ENCODE measurements at places on chromosomes 13 and 19. TPM values are rescaled to one million over a fixed set of nuclear protein-coding genes. Genes with fewer than 3 reads are reported as not detected.

NCR1 gene
- total RNA-seq = not detected

FFAR1 gene
- not detected for total RNA-seq

IFI30 gene
- 29.0 TPM for total RNA-seq

PGLYRP1 gene
- total RNA-seq = not detected

CFAP97D2 gene
- not detected for total RNA-seq

ADGRL1 gene
- total RNA-seq = 1.9 TPM

ACTMAP gene
- total RNA-seq = 0.64 TPM

MEDAG gene
- 20.0 TPM for total RNA-seq

DNA sequence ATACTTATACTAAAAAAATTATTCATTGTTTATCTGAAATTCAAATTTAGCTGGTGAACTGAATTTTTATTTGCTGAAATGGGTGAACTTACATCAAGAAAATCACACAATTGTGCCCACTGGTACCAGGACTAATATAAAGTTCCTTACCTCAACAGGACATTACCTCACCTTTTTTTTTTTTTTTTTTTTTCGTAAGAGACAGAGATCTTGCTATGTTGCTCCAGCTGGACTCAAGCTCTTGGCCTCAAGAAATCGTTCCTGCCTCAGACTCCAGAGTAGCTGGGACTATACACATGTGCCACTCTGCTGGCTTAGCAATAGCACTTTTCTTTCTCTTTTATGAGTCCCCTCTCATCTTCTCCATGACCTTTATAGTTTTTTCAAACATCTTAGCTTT lies 22.5 kb upstream of the NDFIP2 start:
- DNase-seq = no peak

DNA sequence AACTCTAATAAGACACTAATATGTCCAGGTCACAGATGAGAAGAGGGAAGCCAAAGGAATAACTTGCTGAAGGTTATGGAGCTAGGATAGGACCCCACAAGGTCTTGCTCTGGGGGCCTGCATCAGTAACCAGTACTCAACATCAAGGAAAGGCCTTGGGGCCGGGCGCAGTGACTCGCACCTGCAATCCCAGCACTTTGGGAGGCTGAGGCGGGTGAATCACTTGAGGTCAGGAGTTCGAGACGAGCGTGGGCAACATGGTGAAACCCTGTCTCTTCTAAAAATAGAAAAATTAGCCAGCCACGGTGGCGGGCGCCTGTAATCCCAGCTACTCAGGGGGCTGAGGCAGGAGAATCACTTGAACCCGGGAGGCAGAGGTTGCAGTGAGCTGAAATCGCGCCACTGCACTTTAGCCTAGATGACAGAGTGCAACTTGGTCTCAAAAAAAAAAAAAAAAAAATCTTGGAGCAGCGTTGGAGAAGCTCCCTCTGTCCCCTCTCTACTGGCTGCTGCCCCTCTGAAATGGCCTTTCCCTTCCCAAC lies 1.8 kb downstream of the LONP1 start:
- peak; percentile 51 for DNase-seq

DNA sequence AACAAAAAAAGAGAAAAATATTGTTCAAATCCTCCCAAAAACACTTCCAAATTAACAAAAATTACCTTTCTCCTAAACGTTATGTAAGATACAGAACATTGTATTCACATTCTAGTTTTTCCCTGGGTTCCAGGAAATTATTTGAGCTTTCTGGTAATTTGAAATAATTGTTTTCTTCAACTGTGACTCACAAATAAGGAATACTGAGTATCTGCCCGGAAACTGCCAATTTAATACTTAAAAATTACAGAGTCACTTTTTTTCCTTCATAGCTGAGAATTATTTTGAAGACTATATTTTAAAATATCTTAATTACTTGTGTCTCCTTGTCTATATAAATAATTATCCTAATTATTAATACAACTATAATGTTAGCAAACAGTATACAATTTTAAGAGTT lies 709.0 kb upstream of the ARGLU1 start:
- no peak for DNase-seq

GRCh38 chr19:45773384-45773783 lies 4.3 kb upstream of the SIX5 start:
- no peak for DNase-seq

DNA sequence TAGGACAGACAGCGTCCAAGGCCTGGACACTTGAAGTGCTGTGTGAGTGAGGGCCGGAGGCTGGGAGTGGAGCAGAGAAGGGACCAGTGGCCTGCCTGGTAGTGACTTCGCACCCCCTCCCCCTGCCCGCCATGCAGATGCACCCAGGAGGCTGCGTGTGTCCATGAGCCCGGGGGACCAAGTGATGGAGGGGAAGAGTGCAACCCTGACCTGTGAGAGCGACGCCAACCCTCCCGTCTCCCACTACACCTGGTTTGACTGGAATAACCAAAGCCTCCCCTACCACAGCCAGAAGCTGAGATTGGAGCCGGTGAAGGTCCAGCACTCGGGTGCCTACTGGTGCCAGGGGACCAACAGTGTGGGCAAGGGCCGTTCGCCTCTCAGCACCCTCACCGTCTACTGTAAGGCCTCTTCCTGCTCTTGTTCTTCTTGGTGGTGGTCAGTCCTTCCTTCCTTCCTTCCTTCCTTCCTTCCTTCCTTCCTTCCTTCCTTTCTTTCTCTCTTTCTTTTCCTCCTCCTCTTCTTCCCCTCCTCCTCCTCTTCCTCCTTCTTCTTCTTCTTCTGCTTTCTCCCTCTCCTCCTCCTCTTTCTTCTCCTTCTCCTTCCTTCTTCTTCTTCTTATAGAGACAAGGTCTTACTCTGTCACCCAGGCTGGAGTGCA lies 6.0 kb upstream of the FFAR1 start:
- DNase-seq = no peak

- DNase-seq = no peak
These were observed 2638.7 kb upstream of the PCDH20 start for GRCh38 chr13:64054321-64054720.

GRCh38 chr13:27461940-27462584 lies 11.7 kb upstream of the MTIF3 start:
- peak; percentile 25 for DNase-seq

- no peak for DNase-seq
These were observed 322.8 kb downstream of the UQCRFS1 start for GRCh38 chr19:28889941-28890670.

- no peak for DNase-seq
These were observed 66.6 kb downstream of the CHST8 start for GRCh38 chr19:33688171-33688992.

DNA sequence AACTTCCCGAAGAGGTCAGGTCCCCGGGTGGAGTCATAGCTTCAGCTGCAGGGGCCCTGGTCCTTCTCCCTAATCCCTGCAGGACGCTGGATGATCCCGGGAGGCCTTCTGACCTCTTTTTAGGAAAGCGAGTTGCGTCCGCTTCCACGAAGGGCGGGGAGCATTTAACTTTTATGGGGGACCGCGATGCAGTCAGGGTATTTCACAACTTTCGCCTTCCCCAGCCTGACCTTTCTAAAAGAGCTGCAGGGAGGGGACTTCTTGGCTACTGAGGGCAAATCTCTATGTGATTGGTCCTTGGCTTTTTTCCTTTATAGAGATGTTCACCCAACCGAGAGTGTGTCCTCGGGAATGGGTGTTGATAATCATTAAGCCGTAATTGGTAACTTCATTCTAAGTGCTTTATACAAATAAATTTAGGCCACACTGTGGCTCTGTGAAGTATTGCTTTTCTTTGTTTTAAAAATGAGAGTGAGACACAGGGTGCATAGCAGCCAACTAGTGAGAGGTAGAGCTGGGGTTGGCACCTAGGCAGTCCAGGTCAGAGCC lies 778 bp downstream of the ZNF230 start:
- DNase-seq = peak; percentile 58

DNA sequence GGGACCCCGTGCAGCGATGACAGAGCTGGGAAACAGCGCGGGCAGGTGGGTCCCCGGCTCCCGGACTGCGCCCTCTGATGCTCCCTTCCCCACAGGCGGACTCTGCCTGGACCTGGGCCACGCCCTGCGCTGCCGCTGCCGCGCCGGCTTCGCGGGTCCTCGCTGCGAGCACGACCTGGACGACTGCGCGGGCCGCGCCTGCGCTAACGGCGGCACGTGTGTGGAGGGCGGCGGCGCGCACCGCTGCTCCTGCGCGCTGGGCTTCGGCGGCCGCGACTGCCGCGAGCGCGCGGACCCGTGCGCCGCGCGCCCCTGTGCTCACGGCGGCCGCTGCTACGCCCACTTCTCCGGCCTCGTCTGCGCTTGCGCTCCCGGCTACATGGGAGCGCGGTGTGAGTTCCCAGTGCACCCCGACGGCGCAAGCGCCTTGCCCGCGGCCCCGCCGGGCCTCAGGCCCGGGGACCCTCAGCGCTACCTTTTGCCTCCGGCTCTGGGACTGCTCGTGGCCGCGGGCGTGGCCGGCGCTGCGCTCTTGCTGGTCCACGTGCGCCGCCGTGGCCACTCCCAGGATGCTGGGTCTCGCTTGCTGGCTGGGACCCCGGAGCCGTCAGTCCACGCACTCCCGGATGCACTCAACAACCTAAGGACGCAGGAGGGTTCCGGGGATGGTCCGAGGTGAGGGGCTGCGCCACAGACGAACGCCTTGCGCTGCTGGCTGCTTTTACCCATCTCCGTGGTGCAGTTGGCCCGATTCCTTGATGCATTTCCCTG lies 7.8 kb upstream of the SELENOV start:
- peak; percentile 55 for DNase-seq

Measured in fibroblast of villous mesenchyme (primary cell).